ENCODE measurements at places on chromosomes 12 and 14. TPM values are rescaled to one million over a fixed set of nuclear protein-coding genes. Genes with fewer than 3 reads are reported as not detected.

GRCh38 chr14:56057071-56057741, 61.0 kb upstream of the PELI2 start:
- no peak for DNase-seq

- DNase-seq, result no peak
These were observed 8.4 kb downstream of the HOXC8 start for GRCh38 chr12:54017027-54017788.

DNA sequence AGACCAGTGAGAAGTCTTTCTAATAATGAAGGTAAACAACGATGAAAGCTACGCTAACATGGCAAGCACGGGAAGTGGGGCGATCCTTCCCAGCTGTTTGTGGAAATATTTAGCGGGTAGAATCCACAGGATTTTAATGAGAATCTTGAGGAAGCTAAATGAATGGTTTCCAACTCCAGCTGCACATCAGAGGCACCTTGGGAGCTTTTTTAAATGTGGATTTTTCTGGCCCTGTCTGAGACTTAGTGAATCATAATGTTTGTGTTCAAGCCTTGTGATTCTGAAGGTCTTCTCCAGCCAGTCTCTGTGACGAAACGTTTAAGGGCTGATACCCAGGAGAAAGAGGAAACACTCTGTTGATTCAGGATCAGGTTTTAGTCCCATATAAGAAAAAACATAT, 169.8 kb downstream of the CAPZA3 start:
- DNase-seq, result no peak

- no peak for DNase-seq
These were observed 16.0 kb upstream of the PPP1R1A start for GRCh38 chr12:54604436-54604835.

DNA sequence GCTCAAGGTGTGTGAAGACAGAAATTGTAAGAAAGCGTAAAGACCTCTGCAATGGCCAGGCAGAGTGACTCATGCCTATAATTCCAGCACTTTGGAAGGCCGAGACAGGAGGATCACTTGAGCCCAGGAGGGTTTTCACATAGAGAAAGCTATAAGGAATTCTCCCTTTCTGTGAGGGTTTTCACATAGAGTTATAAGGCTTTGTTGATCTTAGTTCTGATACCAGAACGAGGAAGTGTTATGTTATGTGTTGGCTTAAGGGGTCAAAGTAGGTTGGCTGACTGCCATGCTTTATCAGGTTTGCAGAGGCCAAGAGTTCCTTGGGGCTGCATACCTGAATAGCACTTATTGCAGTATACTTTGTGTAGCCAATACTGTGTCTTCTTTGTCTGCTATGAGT, 139.1 kb downstream of the ERC1 start:
- DNase-seq, result no peak

DNA sequence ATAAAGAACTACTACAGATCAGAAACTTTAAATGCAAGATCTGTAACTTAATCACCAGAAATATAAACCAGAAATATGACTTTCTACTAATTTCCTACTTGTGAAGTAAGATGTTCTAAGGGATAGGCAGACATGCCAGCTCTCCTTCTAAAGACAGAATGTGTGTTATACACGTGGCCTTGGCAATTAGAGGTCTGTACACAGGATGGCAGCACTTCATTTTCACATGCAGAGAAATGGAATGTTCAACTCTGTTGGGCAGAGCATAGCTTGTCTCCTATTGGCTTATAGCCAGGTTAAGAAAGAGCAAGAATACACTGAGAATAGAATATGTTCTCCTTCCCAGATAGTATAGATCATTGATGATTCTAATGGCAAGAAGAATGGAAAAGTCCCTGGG, 403.8 kb downstream of the DAD1 start:
- DNase-seq, result no peak

DNA sequence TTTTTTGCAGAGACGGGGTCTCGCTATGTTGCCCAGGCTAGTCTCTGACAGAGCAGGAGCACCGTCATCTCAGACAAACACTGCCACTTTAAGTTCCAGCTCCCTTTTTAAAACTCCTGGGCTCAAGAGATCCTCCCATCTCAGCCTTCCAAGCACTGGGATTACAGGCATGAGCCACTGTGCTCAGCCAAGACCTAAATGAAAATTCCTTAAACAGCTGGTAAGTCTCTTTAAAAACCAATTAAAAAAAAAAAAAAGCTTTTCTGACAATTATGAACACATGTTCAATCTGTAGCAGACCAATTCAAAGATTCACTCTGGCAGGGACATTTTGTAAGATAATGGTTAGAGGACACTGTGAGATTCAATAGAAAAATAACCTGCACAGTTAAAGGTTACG, 77.8 kb downstream of the HECTD4 start:
- no peak for DNase-seq

- no peak for DNase-seq
These were observed 16.5 kb downstream of the SEL1L start for GRCh38 chr14:81516986-81517797.

DNA sequence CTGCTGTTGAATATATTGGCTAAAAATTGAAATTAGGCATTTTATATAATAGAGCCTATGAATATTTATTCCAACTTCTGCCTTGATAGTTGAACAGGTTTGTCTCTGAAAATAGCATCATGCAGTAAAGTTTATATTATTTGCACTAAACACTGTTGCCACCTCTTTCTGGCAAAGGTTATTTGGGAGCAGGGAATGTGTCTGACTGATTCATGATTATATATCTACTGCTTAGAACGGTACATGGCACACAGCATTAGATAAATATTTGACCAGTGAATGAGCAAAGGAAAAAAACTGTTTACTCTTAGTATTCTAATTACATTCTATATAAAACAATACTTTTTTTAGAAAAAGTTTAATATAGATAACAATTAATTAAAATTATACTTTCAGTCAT, 123.1 kb upstream of the MGAT4C start:
- DNase-seq, result no peak

DNA sequence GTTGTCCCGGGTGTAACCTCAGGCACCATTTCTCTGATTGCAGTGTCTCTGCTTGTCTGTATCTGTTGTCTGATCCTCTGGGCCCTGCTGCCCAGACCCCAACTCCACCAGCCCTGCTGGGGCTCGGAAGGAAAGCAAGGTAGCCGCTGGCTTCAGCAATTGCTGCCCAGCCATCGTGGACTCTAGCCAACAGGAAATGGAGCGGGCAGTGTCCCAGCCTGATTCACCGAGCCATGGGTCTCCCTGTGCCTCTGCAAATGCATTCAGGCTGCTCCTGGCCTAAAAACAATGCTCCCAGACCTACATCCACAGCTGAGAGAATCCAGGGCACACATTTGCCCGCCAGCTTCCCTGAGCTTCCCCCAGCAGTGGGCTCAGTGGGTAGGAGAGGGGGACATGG, 9.2 kb downstream of the TUNAR start:
- DNase-seq, result no peak

GRCh38 chr14:102201776-102202175, 62.1 kb downstream of the WDR20 start:
- no peak for DNase-seq

DNA sequence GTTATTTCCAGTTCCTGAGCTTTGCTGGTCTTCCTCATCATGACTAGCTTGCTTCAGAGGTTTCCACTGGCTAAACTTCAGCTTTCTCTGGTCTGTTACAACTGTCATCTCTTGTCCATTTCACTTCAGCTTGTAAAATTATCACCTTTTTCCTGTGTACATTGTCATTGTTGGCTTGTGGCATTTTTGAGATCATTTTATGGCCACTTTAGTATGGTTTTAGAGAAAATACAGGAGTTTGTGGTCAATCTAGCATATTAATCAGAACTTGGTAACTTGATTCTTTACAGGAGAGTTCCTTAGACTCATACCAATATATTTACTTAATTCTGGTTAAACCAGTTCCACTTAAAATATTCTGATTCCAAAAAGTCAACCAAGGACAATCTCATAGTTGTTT, 235.9 kb upstream of the KITLG start:
- DNase-seq, result no peak

- DNase-seq, result no peak
These were observed 12.5 kb downstream of the PACS2 start for GRCh38 chr14:105326891-105327694.

CELA1 gene
- 0.31 TPM for total RNA-seq

HOXC13 gene
- total RNA-seq, result not detected

- peak; percentile 72 for DNase-seq
These were observed 1.2 kb downstream of the DYRK2 start for GRCh38 chr12:67649570-67650387.

SDSL gene
- total RNA-seq, result 0.76 TPM

GRCh38 chr12:6058481-6059161, 65.8 kb downstream of the VWF start:
- no peak for DNase-seq

DNA sequence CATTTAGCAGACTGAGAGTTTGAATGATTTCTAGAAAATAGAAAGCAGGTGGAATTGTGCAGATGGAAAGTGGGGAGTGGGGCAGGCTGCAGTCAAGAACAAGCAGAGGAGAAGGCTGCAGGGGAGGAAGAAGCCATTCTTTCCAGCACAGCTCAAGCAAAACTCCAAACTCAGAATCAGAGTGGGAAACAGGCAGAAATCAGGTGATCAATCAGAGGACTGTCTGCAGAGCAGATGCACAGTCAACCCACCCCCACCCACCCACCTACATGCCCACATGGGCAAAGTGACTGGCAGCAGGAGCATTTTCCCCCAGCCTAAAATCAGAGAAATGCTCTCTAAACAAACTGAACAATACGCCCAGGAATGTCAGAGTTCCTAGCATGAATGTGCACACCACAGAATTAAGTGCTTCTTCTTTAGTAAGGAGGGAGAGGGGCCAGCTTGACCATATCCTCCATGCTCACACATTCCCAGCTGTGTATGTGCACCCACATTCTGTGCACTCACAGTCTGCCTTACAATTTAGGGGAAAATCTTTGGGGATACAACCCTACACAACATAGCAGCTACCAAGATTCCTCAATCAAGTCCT, 194.1 kb upstream of the PLEKHA5 start:
- DNase-seq, result no peak

Data from natural killer cell treated with Interleukin-12 subunit alpha and Interleukin-12 subunit beta and Interleukin-15 and Interleukin-18, amount 100 ng/mL, for 72 hours (primary cell).